Psoas muscle (tissue), 8 donors: ENCODE measurements at places on chromosomes 6 and 20. TPM values are rescaled to one million over a fixed set of nuclear protein-coding genes. Genes with fewer than 3 reads are reported as not detected.
A peak's percentile ranks its signal among the peaks of the same experiment; 100 is the strongest.

GRCh38 chr20:36848078-36848660 lies 27.8 kb upstream of the TLDC2 start:
- DNase-seq: peak; percentile 60

DNA sequence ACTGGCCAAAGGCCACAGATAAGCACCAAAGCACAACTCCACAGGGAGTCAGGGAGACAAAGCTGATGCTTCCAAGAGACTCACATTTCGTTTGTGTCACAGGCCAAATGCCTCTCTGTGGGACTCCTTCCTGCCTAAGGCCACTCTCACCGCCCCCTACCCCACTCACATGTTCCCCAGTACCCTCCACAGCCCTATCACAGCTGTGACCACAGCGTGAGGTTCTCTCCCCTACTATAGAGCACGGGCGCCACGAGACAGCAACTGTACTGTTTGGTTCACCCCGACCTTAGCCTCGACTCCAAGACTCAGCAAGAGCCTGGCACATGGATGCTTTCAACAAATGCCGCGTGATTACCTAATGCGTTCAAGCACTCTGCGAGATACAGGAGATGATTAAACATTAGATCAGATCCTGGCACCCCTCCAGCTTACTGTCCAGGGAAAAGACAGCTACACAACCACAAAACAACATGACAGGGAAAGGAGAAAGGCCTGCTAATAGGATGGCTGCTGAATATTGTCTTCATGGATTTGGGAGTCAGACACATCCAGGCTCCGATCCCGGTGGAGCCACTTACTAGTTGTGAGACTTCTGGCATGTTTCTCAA lies 105.5 kb downstream of the AGPAT4 start:
- peak; percentile 57 for DNase-seq

DNA sequence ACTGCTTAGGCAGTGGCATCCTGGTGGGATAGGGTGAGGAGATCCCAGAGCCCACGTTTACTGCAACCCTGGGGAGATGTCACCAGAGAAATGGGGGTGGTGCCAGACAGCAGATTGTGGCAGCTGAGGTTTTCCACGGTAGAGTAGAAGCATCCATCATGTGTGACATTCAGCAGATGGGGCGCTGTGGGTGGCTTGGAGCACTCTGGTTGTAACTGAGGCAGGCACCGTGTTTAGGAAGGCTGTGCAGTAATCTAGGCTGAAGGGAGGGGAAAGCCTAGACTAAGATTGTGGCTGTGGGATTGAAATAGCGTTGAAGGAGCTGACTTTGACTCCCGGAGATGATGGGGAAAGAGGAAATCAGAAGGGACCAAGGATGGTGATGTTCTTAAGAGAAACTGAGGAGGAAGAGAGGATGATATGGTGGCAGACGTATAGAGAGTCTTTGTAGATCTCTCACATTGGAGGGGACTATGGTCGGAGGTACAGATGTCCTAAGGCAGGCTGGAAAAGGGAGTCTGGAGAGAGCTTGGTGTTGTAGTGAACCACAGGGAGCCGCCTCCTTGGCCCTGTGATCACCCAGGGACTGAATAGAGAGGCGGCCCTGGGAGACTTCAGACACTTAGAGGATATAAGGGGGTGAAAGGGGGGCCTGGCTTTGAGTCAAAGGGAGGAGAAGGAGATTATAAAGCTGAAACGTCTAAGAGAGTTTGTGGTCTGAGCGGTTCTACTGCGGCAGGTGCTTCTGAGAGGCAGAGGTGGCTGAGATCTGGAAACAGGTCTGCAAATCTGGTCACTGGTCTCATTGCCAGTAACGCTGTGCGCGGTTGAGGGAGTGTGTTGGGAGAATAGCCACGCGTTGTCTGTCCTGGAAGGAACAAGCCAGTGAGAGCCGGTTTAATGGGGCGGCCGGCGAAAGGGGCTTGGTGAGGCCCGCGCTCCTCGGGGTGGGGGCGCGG lies 792 bp upstream of the MICA start:
- no peak for DNase-seq

GRCh38 chr20:3765171-3765882 lies 2.2 kb downstream of the ADISSP start:
- no peak for DNase-seq

GRCh38 chr20:33166533-33167113 lies 1.3 kb upstream of the BPIFA2 start:
- no peak for DNase-seq

GRCh38 chr6:129895692-129896091 lies 34.6 kb upstream of the TMEM244 start:
- no peak for DNase-seq

DNA sequence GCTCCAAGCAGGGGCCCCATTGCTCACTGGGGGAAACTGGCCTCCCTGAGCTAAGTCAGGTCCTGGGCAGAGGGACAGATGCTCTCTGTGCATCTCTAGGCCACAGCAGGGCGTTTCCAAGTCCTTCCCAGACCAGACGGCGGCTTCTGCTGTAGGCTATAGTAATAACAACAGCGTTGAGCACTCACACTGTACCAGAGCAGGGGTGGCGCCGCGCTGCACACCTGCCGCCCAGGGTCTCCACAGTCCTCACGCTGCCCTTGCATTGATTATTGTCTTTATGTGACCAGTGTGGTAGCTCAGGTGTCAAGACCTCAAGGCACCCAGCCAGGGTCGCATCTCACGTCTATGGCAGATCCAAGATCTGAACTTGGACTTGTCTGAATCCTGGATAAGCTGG lies 14.9 kb upstream of the CCN5 start:
- DNase-seq: no peak

- DNase-seq: no peak
Measured at GRCh38 chr20:56412949-56413348, 889 bp downstream of the CASS4 start.

DNA sequence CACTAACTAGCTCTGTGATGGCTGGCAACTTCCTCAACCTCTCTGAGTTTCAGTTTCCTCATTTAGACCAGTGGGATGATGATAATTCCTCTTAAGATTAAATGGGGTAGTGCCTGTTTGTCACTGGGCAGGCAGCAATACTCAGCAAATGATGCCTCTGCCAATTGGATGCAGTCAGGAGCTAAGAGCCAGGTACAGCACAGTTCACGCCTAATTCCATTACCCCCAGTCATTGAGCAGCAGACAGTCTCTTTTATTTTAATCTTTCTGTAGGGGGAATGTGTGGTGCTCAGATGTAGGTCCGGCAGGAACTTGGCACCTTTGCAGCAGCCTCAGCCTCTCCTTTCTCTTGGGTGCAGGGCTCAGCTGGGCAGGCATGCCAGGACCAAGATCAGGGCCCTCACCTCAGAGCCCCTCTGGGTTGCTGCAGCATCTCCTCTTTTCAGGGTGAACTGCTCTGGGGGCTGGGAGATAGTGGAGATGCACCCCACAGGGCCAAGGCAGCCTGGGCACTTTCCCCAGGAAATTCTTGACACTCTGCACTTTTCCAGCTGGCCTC lies 243.8 kb downstream of the LRFN2 start:
- no peak for DNase-seq

HLA-DRA gene
- total RNA-seq: 74.5 TPM

SPATA25 gene
- total RNA-seq: 2.7 TPM

CPNE5 gene
- 0.41 TPM for total RNA-seq

WFDC5 gene
- total RNA-seq: not detected
